SK-N-SH treated with all-trans-retinoic acid at 6 μM for 48 hours (cell line): ENCODE measurements at places on chromosomes 6 and 20.

- ATAC-seq: no peak
These were observed 59.5 kb upstream of the TGM3 start for GRCh38 chr20:2236256-2236655.

- ATAC-seq: no peak
These were observed 2.0 kb downstream of the BPIFB2 start for GRCh38 chr20:33009214-33010132.

DNA sequence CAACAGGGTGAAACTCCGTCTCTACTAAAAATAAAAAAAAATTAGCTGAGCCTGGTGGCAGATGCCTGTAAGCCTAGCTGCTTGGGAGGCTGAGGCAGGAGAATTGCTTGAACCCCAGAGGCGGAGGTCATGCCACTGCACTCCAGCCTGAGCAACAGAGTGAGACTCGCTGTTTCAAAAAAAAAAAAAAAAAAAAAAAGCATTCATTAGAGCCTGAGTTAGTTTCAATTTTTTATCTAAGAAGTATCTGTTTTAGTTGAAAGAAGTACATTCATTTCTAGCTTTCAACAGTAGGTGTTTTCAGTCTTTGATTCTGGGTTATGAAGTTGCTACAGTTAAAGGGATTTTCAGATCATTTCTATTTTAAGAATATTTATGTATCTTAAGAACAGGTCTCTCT, 42.2 kb downstream of the ZNF292 start:
- no peak for ATAC-seq

- no peak for ATAC-seq
These were observed 33.6 kb downstream of the PSMB9 start for GRCh38 chr6:32887616-32888015.

DNA sequence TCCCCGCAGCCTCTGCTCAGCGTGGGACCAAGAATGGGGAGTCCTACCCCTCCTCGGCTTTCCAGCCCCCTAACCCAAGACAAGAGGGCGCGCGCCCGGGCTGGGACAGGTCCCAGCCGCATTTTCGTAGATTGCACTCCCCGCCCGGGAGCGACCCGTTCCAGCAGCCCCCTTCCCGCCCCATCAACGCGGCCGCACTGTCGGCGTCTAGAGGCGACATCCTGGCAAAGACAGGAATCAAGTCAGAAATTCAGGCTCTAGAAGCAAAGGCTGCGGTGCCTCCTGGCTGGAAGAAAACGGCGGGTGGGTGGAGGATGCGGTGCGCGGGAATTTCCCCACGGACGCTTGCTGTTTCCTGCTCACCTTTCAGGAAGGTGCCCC, 957 bp downstream of the PROKR2 start:
- ATAC-seq: no peak

DNA sequence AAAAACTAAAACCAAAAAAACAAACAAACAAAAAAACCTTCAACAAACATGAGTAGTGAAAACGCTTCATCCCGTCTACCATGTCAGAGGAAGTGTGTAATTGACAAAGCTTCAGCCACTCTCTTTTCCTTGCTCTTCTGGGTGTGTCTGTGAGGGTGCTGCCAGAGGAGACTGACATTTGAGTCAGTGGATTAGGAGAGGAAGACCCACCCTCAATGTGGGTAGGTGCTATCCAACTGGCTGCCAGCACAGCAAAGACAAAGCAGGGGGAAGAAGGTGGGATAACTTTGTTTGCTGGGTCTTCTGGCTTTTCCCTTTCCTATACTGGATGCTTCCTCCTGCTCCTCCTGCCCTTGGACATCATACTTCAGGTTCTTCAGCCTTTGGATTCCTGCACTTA, 145.6 kb downstream of the TASP1 start:
- no peak for ATAC-seq
